Foreskin keratinocyte (primary cell): ENCODE measurements at places on chromosomes 4 and X.

DNA sequence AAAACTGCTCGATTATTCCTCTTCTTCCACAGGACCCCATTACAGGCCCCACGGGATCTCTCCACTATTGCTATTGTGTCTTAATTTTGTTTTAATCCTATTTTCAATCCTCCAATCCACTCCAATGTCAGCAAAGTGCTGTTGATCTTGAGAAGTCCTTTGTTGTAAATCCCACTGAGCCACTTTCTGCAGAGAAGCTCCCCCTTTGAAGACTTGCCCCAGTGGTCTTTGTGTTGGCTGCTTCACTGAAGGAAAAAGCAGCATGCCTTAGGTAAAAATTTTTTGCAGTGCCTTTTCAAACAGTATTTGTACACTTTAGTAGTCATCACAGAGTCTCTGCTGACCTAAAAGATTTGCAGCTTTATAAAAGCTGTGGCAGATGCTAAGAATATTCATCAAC is 252.0 kb upstream of the SLC7A11 start:
- no peak for DNase-seq

GRCh38 chrX:1440506-1440905 is 12.2 kb downstream of the ASMTL start:
- DNase-seq: no peak

- DNase-seq: peak; percentile 46
These were observed 201.1 kb downstream of the STPG2 start for GRCh38 chr4:97942137-97942536.

- DNase-seq: no peak
These were observed 186.1 kb downstream of the TMA16 start for GRCh38 chr4:163680386-163681098.

GRCh38 chr4:6264225-6264540 is 5.5 kb upstream of the WFS1 start:
- no peak for DNase-seq
